ENCODE measurements at places on chromosomes 6 and 20. TPM values are rescaled to one million over a fixed set of nuclear protein-coding genes. Genes with fewer than 3 reads are reported as not detected.

DNA sequence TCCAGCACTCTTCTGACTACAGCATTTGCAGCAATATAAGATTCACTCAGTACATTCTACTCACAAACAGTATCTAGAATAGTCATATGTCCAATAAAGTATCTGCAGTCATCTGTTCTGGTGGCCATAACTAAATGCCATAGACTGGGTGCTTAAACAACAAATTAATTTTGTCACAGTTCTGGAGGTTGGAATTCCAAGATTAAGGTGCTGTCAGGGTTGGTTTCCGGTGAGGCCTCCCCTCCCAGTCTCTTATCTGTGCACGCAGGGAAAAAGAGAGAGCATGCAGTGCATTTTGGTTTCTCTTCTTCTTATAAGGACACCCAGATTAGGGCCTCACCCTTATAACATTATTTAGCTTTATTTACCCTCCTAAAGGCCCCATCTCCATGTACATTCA lies 21.3 kb upstream of the NUS1 start:
- DNase-seq: no peak

GRCh38 chr6:132736239-132736638 lies 21.5 kb downstream of the VNN2 start:
- no peak for DNase-seq

DNA sequence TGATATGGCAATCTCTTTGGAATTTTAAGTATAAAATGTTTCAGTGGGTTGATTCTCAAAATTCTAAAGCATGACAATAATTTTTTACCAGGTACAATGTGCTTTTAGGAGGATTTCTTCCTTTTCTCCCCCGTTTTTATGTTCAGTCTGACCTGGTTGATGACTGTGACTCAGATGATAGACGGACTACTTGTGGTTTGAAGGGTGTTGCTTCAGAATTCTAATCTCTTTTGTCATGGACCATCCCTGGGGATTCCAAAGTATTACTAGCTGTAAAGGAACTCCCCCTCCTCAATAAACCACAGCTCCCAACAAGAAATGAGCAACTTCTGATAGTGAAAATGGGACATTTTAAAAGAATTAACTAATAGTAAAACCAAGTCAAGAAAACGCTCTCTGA lies 34.9 kb upstream of the TNFAIP3 start:
- DNase-seq: no peak

- DNase-seq: no peak
These were observed 233.6 kb downstream of the TPBG start for GRCh38 chr6:82597201-82597600.

RIOK1 gene
- total RNA-seq: 9.6 TPM

NNAT gene
- total RNA-seq: 12.3 TPM

DNA sequence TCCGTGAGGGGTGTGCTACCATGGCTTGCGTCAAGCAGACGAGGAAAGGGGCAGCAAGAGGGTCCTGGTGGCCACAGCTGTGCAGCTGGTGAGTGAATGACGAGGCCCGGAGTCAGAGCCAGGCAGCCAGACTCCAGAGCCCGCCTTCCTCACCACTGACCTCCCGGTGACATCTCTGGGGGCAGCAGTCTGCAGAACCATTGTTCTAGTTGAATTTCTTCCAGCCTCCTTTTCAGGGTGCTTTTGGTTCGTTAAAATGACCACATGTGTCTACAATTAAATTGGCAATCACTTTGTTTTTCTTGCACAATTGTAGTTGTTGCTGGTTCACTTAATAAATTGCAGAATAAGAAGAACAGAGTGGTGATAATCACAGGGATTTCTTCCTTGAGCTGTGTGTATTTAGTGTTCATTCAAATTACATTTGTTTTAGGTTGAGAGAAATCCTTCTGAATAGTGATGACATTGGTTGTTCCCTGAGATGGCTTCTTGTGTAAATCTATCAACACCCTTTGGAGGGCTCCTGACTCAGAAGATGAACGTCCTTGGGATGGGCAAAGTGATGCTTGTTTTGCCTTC lies 96.4 kb downstream of the TULP4 start:
- DNase-seq: peak; percentile 56

SLC52A3 gene
- 13.2 TPM for total RNA-seq

- DNase-seq: no peak
These were observed 118.8 kb upstream of the PTCHD4 start for GRCh38 chr6:48229841-48230240.

GSTA2 gene
- total RNA-seq: not detected

All from tibial nerve (tissue), 4 donors.